ENCODE measurements at places on chromosomes 4 and X.

DNA sequence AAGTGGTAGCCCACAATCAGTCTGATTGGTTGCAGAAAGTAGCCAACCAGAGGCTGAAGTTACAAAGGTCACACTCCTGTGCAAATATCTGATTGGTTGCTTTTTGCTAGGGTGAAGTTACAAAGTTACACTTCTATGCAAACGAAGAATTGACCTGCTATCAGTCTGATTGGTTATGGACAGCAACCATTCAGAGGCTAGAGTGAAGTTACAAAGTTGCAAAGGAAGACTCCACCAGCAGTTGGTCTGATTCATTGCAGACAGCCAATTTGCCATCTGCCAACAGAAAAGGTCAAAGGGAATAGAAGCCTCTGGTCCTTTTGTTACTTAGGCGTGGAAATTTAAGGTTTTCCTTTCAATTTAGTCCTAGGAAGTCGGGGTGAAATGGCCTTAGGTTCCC, 377.7 kb downstream of the PRDM5 start:
- no peak for DNase-seq

- no peak for DNase-seq
Observed at GRCh38 chr4:153919667-153920066, 130.8 kb upstream of the SFRP2 start.

- DNase-seq, result peak; percentile 91
Observed at GRCh38 chrX:1391370-1391706, 575 bp downstream of the SLC25A6 start.

DNA sequence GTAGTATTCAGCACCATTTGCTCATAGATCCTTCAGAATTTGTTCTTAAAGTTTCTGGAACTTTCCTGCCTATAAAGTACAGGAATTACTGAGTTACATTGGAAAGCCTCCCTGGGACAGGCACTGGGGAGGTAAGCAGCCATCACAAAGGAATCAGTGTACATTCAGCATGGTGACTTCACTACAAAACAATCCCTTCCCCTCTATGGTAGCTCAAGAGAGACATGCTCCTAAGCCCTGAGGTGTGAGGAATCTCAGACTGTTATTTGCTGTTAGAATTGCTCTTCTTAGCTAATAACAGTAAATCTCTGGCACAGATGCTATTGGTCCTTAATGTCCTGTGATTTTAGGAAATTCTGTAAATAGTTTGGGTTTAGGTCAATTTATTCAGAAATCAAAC, 1898.0 kb upstream of the PCDH7 start:
- DNase-seq, result peak; percentile 8

DNA sequence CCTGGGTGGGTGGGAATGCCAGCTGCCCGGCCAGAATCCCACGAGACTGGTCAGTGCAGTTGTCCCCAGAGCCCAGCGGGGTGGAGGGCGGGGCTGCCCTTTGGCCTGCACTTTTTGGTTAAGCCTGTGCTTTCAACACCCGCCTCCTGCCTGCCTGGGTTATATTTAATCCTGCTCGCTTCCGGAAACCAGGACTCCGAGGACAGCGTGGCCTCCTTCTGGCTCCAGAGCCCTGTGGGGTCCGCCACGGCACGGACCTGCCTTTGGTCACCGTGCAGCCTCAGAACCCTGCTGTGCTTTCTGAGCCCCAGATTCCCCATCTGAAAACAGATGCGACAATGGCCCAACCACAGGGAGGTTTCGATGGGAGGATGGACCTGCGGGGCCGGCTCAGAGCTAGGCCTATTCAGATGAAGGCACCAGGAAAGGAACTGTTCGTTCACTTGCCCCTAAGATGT, 29.4 kb upstream of the KIAA0232 start:
- DNase-seq, result peak; percentile 61

DNA sequence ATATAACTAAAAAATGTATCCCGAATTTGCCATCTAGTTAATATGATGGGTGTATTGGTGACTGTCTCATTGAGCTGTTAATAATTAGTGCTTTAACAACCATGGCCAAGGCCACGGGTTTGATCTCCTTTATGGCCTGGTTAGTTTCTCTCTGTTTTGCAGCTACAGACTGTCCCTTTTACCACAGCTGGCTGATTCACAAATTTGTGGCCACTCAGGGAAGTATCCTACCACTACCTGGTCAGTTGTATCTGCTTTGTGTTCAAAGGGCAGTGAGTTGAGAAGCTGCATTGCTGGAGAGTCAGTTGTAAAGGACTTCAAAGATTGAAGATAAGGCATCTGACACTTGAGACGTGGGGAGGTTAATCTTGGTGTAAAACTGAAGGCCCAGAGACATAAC, 219.1 kb upstream of the BMP3 start:
- DNase-seq, result no peak

- peak; percentile 69 for DNase-seq
Observed at GRCh38 chr4:17173300-17173699, 274.9 kb upstream of the LDB2 start.

- no peak for DNase-seq
Observed at GRCh38 chr4:147597561-147597960, 19.6 kb upstream of the TMEM184C start.

GRCh38 chrX:100652266-100652665, 8.3 kb downstream of the SRPX2 start:
- DNase-seq, result no peak

- DNase-seq, result no peak
Observed at GRCh38 chr4:16544251-16544721, 318.0 kb upstream of the TAPT1 start.

DNA sequence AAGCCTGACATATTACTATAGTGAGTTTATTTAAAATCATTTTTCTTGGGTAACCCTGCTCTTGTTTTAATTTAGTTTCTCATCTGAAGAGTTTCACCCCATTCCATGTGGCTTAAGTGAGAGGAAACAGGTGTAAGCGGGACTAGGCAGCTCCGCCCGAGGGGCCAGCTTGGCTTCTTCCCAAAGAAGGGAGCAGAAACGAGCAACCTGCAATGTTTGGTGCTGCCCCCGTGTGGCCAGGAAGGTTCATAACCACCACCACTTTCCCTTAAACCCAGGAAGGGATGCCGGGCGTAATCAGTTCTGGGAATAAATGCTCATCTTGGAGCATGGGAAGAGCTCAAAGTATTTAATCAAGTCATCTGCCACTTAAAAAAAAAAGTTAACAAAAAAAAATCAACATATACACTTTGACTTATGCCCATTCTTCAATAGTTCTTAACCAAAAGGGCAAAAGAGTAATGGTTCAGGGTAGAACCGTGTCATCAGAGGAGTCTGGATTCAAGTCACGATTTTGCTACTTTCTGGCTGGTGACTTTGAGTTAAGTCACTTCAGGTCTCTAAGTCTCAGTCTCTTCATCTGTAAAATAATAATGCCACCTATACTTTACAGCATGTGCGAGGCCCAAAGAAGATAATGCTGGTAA, 147.9 kb downstream of the NSUN7 start:
- DNase-seq, result peak; percentile 86

Measured in neural progenitor cell (in vitro differentiated cells).